ENCODE measurements at places on chromosomes 1 and 21.
A peak's percentile ranks its signal among the peaks of the same experiment; 100 is the strongest.

DNA sequence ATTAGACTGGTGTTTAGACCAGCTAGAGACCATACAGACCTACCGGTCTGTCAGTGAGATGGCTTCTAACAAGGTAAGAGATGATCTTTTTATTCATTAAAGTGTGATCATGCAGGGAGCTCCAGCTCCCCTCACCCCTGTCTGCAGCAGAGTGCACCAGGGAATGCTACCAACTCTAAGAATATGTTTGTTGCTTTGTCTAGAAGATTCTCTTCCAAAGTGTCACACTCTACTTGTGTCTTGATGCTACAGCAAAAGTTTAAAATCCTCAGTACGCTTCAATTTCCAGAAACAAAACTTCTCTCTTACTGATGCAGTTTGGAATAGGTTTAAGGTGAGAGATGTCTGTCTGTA lies 201.4 kb upstream of the SGIP1 start:
- DNase-seq: no peak

- no peak for DNase-seq
Measured at GRCh38 chr1:237482777-237483176, 407.9 kb downstream of the ZP4 start.

DNA sequence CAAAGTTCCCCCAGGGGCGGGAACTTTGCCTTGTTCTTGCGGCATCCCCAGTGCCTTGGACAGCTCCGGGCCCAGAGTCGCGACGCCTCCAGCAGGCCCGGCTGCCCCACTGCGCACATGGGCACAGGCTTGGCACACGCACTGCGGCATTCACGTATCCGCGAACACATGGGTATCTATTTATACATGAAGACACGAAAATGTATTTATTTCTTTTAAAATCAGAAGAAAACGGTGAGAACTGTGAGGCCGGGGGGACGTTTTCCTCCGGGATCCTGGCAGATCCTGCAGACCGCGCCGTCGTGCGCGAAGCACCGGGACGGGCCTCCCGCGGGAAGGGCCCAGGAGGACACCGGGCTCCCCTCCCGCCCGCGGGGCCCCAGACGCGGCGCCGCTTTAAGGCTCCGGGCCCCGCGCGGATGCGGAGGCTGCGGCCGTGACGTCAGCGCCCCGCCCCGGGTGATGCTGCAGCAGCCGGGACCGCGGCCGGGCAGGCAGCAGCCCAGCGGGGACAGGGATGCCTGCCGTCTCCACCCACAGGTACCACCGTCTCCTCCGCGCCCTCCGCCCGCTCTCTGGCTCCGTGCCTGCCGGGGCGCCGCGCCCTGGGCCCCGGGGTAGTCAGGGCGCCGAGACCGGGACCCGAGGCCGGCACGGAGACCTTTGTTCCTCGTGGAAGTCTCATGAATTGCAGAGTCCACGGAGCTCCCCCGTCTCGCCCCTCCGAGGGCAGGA lies at the start of gene SLC45A1:
TSS of gene SLC45A1 (plus strand) at position 468 of the 735 bp plus-strand sequence. CDS start 6,216 bp downstream, outside the sequence.
- no peak for DNase-seq

DNA sequence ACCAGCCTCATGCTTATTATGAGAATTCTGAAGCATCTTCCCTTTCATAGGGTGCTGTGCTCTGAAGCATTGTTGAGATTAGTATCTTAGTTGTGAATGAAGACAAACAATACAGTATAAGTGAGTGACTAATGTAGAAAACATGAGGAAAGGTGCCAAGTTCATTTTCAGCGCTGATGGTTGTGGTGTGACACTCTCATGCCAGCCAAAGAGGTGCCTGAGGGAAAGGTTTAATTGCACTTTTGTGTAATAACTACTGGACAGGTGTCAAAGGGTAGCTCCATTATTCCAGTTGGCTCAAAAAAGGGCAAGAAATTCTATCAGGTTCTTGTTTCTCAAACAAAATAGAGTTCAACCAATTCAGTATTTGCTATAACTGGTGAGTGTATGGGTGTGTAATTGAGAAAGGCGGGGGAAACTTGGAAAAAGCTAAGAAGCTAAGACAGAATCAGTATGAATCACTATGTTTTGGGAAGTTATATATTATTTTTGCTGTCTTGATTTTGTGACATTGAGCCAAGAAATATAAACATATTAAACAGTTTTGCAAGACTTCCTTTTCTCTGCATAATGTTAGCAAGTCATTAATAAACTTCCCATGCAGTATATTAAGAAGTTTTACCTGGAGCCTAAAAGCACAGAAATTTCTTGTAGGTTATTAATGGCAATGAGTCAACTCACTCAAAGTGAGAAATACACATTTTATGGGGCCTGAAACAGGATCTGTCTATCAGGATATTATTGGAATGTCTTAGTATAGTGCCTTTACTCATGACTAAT lies 31.8 kb downstream of the KCNK2 start:
- DNase-seq: no peak

DNA sequence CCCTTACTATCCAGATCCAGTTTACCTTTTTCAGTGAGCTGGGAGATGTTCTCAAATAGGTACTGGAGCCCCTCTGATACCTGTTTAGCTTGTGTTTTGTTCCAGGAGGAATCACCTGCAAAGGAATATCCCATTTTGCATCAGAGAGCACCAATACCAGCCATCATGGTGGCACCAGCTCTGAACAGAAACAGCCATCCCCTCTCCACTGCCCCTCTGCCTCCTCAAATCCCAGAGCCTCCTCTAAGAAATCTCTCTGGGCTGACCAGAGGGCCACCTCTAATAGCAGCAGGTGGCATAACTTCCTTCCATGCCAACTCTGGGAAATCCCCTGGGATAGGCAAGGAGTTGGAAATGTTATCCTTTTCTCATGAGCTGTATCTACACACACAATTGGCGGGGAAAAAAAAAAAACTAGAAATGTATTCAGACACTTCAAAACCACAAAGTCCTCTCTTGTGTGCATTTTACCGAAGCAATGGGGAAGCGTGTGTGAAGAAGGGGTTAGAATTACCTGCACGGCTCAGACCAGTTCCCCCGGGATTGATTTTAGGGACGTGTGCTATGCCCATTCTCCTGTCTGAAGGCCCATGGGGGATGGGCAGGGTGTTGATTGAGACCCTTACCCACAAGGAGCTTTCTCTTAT lies 2.4 kb downstream of the PGLYRP4 start:
- no peak for DNase-seq

GRCh38 chr21:29078869-29079767 lies 5.7 kb upstream of the CCT8 start:
- DNase-seq: no peak

GRCh38 chr1:26417111-26417759 lies 6.6 kb downstream of the LIN28A start:
- peak; percentile 58 for DNase-seq

DNA sequence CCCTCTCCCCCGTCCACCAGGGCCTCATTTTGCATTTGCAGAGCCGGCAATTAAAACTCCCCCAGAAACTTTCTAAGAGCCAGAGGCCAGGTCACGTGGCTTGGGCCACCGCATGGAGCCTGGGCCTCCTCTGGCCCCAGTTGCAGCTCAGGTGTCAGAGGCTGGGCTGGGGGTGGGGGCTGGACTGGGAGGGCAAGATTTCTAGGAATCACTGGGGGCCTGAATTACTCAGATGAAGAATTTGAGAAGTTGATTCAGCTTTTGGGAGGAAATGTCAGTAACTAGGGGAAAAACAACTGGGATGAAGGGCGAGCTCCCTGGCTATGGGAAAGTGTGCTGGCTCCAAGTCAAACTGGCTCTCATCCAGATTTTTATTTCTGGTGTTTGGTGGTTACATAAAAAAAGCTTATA lies 151.0 kb downstream of the CDC7 start:
- peak; percentile 6 for DNase-seq

DNA sequence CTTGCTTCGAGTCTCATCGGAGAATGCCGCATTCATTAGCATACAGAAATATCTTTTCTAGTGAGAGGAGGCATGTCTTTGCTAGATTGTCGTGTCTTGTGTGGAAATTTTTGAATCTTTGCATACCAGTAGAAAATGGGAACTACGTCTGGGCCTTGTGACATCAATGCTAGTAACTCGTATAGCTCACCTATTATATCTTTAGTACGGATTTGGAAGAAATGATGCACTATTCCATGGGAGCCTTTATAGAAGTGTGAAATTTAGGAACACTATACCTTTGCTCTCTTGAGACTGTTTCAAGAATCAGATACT lies 835 bp downstream of the UHMK1 start:
- DNase-seq: no peak

DNA sequence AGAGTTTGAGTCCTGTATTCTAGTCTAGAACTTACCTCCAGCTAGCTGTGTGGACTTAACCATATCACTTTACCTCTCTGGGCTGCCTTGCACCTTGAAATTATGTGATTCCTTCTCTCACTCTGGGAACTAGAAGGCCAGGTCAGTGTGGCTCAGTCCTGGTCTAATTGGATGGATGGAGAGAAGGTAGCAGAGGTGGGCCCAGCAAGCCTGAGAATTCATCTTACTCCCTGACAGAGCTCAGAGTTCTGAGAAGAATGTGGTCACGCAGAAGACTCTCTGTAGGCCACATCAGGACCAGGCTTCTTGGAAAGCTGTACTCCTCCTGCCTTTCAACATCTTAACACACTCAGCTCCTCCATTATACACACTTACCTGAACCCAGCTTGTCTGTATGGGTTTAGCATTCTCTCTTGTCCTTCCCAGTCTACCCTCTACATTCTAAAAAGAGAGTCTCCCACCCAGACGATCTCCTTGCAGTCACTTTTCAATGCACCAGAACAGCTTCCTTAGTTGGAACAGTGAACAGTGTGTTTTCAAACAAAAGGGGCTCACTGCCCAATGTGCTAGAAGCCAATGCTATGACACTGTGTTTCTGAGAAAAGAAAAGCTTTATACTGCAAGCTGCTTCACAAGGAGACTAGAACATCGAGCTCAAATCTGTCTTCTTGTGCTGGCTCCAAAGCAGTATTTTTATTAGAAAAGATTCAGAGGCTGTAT lies 60.5 kb downstream of the CAPN9 start:
- no peak for DNase-seq

DNA sequence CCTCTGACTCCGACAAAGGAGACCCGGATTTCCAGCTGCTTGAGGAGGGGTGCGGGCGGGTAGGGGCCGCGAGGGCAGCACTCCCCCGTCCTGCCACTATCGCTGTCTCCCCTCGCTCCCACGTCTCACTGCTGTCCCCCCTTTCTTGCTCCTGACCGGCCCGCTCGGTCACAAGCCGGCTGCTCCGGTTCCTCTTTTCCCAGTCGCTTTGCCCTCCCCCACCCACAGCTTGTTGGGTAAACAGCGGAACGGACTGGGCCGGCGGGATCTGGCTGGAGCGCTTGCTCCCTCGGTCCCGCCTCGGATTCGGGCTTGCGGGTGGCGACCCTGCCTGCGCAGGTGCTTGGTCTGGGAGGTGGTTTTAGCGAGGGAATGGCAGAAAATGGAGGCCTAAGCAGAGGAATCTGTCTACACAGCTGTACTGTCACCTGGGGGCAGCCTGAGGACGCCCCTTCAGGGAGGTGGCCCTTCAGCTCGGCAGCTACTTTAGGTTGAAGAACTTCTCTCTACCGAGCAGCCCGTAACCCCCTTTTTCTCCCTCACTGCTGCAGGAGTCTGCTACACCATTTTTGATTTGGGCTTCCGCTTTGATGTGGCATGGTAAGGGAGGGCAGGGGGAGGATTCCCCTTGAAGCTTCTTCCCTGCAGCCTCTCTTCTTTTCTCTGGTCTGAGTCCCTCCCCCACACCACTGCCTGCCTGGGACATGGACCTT lies 645 bp downstream of the ATP6V0B start:
- no peak for DNase-seq

DNA sequence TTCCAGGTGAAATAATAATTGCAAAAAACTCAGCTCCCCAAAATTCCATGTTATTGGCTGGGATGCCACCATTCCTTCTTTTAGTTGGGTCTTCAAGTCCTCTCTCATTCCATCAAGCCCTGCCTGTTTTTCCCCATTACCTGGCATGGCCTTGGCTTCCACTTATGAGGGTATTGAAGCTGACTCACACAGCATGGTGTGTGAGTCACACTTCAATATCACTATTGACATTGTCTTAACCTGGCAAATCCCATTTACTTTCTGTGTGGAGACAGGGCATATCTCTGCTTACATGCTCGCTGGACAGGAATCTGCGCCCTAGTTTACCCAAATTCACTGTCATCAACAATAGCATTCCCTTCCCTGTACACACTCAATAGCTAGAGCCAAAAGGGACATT lies 1806.8 kb downstream of the BRINP3 start:
- DNase-seq: no peak

GRCh38 chr21:37460196-37460595 lies 93.6 kb downstream of the DYRK1A start:
- DNase-seq: no peak

GRCh38 chr1:58778385-58779000 lies 5.4 kb downstream of the JUN start:
- DNase-seq: no peak

DNA sequence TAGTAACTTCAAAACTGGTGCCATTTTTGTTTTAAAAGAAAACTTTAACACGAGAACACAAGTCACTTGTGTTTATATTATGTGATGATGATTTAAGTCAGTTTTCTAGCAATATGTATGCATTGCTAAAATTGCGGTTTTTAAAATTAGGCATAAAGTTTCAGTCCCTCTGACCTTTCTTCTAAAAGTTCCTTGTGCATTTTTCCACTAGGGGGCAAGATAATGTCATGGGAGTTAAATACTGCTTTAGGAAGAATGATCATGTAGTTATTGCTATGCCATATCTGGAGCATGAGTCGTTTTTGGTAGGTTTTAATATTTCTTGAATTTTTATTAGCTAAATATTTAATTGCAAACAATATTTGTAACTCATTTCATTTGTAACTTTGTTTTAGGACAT lies 10.7 kb downstream of the CDC7 start:
- peak; percentile 58 for DNase-seq

Data from NCI-H1694 treated with DMSO at 0.1 percent for 48 hours (cell line).